Neural progenitor cell (in vitro differentiated cells): ENCODE measurements at places on chromosomes 7 and 10. TPM values are rescaled to one million over a fixed set of nuclear protein-coding genes. Genes with fewer than 3 reads are reported as not detected.
A peak's percentile ranks its signal among the peaks of the same experiment; 100 is the strongest.

Gene IL2RA
- not detected in 2 replicates for total RNA-seq

Gene TBC1D12
- total RNA-seq: 6.6 and 6.9 TPM in 2 replicates

Gene RBP3
- not detected in 2 replicates for total RNA-seq

DNA sequence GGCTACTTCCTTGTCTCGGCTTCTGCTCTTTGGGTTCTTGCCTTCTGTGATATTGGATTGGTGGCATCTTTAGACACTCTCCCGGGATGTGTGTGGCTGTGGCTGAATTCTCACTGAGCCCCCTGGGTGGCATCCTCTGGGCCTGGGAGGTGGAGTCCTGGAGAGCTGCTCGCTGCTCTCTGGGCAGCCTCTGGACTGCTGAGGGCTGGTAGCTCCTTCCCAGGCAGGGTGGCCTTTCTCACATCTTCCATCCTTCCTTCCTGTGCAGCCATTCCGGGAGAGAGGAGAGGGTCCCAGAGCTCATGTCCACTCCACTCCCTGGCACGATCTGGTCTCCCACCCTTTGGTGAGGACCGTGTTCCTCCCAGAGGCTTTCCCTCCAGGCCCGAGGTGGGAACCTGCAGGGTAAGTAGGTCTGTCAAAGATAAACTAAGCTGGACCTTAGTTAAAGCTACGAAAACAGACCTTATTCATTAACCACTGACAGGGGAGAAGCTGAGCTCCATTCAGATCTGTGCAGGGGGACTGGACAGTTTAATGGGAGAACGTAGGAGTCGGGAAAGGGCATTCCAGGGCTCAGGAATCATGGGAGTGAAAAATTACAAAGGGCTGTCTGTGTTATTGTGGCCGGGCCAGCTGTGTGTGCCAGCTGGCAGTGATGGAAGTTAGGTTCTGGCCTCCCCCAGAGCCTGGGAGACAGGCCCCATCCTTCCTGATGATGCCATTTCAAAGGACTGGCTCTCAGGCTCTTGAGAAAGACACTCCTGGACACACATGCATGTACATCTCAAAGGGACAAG lies 8.7 kb downstream of the ATP6V0E2 start:
- no peak overlapping the region for H3K27ac ChIP-seq
- H3K4me3 ChIP-seq: no peak overlapping the region
- no peaks in the 10 kb centered on the region for H3K36me3 ChIP-seq

- no peak for DNase-seq
- H3K36me3 ChIP-seq: no peaks in the 10 kb centered on the region
- H3K4me1 ChIP-seq: no peaks in the 10 kb centered on the region
- H3K4me3 ChIP-seq: no peak overlapping the region
Observed at GRCh38 chr7:158267742-158268435, 319.7 kb downstream of the PTPRN2 start.

- H3K36me3 ChIP-seq: no peaks in the 10 kb centered on the region
- DNase-seq: peak; percentile 24
- H3K4me1 ChIP-seq: peaks cover 11% of the 10 kb centered on the region
- no peak overlapping the region for H3K4me3 ChIP-seq
Observed at GRCh38 chr7:37247861-37248260, 200.8 kb downstream of the ELMO1 start.

- peaks cover 4% of the 10 kb centered on the region for H3K4me1 ChIP-seq
- no peak overlapping the region for H3K4me3 ChIP-seq
- no peaks in the 10 kb centered on the region for H3K27me3 ChIP-seq
- H3K36me3 ChIP-seq: no peaks in the 10 kb centered on the region
Observed at GRCh38 chr10:78320506-78320905, 286.8 kb downstream of the RPS24 start.

DNA sequence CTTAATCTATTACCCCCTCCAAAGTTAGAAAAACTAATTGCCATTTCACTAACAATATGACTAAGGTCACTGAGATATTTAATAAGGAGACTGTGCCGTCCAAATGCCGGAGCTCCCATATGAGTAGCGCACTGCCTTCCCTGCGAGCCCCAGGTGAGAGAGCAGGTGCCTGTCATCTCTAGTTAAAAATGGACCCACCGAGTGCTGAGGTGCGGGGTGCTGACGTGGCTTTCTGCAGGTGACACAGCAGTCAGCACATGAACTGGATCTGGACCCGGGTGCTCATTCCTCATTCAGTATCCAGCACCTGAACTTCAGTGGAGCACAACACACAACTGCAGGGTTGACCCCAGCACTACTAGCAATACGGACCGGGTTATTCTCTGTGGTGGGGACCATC lies 138.0 kb upstream of the NPS start:
- peaks cover 29% of the 10 kb centered on the region for H3K4me1 ChIP-seq
- no peak for DNase-seq
- H3K27ac ChIP-seq: no peak overlapping the region

DNA sequence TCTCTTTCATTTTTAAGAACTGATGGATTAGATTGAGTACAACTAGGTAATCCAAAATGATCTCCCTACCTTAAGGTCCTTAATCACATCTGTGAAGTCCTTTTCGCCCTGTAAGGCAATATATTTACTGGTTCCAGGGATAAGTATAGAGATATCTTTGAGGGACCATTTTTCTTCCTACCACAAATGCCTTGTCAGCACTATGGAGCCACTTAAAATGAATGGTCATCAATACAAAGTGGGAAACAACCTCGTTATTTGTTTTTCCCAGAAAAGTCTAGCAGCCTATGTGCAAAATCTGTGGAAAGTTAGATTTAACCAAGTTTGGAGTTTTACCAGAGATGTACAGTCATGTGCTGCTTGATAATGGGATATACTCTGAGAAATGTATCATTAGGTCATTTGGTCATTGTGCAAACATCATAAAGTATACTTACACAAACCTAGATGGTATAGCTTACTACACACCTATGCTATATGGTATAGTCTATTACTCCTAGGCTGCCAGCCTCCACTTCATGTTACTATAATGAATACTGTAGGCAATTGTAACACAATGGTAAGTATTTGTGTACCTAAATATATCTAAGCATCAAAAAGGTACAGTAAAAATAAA lies 366.2 kb upstream of the TMEM229A start:
- H3K27me3 ChIP-seq: no peaks in the 10 kb centered on the region
- no peak for DNase-seq
- H3K27ac ChIP-seq: no peak overlapping the region
- no peak overlapping the region for H3K4me3 ChIP-seq
- no peaks in the 10 kb centered on the region for H3K36me3 ChIP-seq
- no peaks in the 10 kb centered on the region for H3K4me1 ChIP-seq

DNA sequence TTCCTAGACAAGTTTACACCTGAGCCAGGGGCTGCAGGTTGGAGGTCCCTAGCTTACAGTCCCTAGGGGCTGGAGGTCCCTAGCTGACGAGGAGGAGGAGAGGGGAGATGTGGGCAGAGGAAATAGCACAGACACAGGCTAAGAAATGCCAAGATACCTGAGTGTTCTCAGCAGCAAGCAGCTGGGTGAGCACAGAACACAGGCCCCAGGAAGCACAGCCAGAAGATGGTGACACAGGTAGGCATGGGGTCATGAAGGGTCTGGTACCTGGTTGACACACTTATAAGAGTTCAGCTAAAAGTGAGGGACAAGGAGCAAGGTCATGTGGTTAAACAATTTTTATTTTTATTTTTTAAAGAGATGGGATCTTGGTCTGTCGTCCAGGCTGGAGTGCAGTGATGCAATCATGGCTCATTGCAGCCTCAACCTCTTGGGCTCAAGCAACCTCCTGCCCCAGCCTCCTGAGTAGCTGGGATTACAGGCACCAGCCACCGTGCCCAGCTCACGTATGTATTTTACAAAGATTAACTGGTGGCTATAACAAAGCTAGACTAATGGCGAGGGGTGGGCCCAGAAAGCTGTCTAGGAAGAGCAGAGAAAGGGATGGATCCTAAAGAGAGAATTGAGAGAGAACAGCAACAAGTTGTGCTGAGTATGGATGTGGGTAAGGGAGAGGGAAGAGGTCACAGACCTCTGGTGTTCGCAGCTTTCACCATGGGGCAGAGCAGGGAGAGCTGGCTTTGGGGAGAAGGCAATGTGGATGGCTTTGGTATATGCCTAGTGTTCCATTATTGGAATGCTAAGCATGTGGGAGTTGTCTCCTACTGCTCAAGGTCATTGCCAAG lies 140.3 kb upstream of the KLF14 start:
- no peak overlapping the region for H3K4me3 ChIP-seq
- peaks cover 14% of the 10 kb centered on the region for H3K4me1 ChIP-seq
- H3K36me3 ChIP-seq: no peaks in the 10 kb centered on the region

- H3K36me3 ChIP-seq: no peaks in the 10 kb centered on the region
- H3K4me3 ChIP-seq: no peak overlapping the region
- H3K27me3 ChIP-seq: no peaks in the 10 kb centered on the region
- H3K4me1 ChIP-seq: peaks cover 5% of the 10 kb centered on the region
- no peak overlapping the region for H3K27ac ChIP-seq
Observed at GRCh38 chr10:90304533-90304932, 553.3 kb downstream of the HTR7 start.
